ENCODE measurements at places on chromosomes 7 and 10. TPM values are rescaled to one million over a fixed set of nuclear protein-coding genes. Genes with fewer than 3 reads are reported as not detected.

Gene TEX47
- not detected for total RNA-seq

Gene PSD
- 0.31 TPM for total RNA-seq

Gene AS3MT
- 4.1 TPM for total RNA-seq

Gene EXOC4
- total RNA-seq: 24.1 TPM

Gene ARHGAP22
- 4.0 TPM for total RNA-seq

Gene VENTX
- not detected for total RNA-seq

Gene NEUROD6
- not detected for total RNA-seq

Gene WNT8B
- total RNA-seq: not detected

Gene MDFIC
- total RNA-seq: 18.5 TPM

Gene ACSL5
- total RNA-seq: 0.41 TPM

Gene MMP21
- 0.05 TPM for total RNA-seq

Gene PLEKHS1
- 0.07 TPM for total RNA-seq

Gene HOXA3
- 5.6 TPM for total RNA-seq

Gene KNDC1
- total RNA-seq: 1.4 TPM

Gene OR13A1
- total RNA-seq: 0.05 TPM

Gene CCDC172
- total RNA-seq: not detected

Gene FAM25A
- 0.52 TPM for total RNA-seq

Measured in A549 treated with Hydrocortisone at 1 μM for 4 hours (cell line).